ENCODE measurements at places on chromosomes 2 and 18.

DNA sequence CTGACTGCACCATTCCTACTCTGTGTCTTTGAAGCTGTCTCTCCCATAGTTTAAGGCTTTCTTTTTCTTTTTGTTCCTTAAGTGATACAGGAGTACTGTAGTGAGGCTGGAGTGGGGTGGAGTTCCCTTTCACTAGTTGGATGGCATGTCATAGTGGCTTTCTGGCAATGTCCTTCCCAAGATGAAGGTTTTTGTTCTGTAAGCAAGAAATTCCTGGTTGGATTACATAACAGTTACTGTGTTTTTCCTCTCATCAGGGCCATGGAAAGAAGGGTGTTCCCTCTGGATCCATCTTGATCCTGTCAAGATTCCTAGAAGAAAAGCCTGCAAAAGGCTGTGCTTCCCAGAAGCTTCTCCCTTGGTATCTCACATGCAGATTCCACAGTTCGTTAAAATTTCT is 84.2 kb downstream of the ACKR3 start:
- DNase-seq: no peak

DNA sequence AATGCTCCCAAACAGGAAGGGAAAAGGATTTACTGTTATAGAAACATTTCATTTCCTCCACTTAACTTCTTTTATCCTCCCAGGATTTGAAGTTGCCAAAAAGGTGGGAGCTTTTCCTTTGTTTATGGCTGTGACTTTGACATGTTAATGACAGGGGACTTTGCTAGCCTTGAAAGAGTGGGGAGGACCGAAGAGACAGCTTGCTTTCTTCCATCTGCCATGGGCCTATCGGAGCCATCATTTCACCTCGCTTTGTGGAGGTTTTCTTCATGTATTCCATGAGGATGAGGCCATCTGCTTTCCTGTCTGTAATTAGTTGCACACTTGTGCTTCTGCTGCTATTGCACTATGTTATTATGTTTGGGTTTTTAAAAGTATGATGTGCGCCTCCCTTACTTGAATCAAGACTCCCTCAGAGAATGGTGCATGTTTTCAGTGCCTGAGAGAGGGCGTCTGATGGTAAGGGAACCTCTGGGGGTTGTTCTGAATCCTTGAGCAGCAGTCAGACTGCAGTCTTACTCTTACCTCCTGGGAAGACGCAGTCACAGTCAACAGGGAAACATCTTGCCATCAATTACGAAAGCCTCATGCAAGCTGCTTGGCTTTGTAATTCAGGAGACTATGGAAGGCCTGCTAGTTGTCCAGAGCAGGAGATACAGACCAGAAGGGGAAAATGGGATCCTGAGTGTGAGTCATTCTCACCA is 173.3 kb upstream of the MGAT5 start:
- DNase-seq: peak; percentile 2

DNA sequence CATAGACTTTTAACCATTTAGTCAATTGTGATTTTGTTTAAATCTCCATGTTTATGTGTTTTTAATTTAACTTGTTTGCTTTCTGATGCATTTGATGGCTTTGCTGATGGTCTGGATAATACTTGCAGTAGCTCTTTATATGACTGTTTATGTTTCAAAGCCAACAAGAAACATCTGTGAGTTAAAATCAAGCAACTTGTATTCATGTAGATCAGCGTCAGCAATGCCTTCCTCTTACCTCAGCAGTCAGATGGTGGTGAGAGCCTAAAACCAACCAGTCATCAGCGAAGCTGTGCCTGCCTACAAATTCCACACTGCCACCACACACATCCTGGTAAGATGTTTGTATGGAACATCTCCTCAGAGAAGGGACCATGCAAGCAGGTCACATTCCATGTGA is 231.9 kb downstream of the PTGR3 start:
- DNase-seq: no peak

DNA sequence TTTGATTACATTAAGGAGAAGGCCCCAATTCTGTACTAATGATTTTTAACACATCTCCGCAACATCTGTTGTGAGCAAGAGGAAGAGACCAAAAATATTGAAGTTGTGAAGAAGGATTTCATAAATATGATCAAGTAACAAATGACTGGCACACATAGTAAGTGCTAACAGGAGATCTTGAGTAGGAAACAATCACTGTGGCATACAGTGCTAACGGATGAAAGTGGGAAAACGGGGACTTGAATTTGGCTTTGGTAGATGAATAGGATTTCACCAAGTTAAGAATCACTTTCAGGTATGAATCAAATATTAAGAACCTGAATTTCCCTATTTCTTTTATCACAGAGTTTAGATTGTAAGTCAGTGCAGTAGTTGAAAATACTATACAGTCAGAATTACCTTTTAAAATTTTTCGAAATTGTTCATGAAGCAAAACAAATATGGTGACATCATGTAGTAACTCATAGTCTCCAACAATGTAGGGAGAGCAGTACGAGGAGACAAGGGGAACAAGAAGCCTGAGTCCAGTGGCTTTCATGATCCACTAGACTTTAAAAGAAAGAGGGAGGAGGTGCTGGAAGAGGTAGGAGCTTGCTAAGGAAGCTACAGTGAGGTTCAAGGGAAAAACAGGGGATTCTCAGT is 16.3 kb downstream of the CWC22 start:
- DNase-seq: no peak

DNA sequence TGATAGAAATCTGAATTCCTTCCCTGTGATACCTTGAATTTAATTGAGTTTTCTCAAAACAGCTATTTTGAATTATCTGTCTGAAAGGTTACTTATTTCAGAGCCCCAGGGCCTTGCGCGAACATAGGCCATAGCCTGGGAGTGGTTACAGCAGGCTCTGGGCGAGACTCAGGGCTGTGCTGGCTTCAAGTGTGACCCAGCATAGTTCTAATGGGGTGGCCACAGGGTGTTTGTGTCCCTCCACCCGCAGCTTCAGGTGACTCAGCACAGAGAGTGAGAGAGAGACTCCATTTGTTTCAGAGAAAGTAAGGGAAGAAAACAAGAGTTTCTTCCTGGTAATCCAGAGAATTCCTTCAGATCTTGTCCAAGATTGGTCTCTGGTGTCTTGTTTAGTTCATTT is 137.9 kb upstream of the POU3F3 start:
- DNase-seq: no peak

DNA sequence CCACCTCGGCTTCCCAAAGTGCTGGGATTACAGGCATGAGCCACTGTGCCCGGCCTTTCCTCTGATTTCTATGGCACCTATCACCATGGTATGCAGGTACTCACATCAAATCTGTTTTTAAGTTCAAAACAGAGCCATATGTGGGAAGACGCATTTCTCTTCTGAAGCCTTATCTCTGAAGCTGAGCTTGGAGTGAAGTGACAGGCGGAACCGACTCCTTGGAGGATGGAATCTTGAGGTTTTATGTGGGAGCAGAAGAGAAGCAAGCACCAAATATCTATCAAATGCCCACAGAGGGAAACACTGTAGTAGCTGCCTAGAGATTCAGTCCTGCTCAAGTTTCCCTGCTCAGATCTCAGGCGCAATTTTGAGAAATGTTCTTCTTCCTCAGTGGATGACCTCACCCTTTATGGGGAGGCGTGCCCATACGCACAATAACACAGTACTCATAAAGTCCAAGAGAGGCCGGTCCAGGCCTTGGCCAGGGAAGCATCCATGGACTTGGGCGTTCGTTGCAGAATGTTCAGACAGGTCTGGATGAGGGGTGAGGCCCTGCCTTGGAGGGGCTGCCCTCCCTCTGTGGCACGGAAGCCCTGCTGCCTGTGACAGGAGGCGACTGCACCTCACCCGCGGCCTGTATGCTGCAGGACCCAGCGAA is 67.9 kb downstream of the HNRNPLL start:
- DNase-seq: peak; percentile 50

DNA sequence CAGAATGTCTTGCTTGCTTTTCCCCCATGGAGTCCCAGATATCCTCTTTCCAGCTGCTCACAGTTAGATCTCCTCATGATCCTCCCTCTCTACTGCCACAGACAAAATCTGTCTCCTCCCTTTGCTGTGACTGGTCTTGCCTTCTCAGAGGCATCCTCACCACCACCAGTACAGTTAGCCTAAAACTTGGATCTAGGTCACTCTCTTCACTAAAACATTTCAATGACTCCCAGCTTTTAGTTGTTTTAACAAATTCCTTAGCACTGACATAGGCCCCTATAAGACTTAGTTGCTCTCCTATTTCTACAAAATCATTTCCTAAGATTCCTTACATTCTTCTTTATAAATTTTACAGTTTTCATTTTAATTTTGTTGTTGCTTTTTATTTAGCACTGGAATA is 734.2 kb upstream of the CHAC2 start:
- DNase-seq: no peak

DNA sequence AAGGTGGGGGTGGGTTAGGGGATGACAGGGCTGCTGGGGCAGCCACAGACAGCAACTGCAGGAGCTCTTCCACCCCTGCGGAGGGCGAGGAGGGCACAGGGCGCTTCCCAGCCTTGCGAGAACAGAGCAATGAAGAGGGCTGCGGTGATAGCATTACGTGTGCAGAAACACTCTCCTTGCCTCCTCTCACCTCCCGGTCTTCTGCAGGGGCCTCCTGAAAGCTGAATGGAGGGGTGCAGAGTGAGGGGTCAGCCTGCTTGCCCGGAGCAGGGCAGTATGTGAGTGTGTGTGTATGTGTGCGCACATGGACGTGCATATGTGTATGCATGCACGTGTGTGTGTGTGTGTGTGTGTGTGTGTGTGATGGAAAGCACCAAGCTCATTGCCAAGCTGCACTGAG is 29.5 kb upstream of the IL1R2 start:
- DNase-seq: no peak

GRCh38 chr18:36496022-36496421 is 198.5 kb downstream of the FHOD3 start:
- no peak for DNase-seq

GRCh38 chr18:48079885-48080284 is 149.4 kb upstream of the SMAD2 start:
- no peak for DNase-seq

GRCh38 chr2:35962585-35963146 is 392.9 kb upstream of the CRIM1 start:
- DNase-seq: no peak

DNA sequence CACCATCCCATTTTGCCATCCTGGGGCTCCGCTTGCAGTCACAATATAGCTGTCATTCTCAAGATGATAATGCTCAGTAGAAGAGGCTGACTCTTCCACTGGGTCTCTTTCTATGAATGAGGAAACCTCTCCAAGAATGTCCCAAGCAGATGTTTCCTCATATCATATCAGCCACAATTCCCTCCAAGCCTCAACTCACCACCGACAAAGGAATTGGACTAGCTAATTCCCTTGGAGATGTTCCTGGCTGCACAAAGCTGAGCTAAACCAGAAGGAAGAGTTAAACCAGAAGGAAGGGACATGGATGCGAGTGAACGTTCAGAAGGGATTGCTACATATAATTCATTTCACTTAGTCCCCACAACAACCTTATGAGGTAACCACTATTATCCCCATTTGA is 65.0 kb upstream of the NPAS2 start:
- DNase-seq: peak; percentile 43

GRCh38 chr2:111626037-111626864 is 257.7 kb downstream of the ANAPC1 start:
- DNase-seq: no peak

GRCh38 chr2:16257322-16258028 is 317.1 kb downstream of the MYCN start:
- DNase-seq: no peak

DNA sequence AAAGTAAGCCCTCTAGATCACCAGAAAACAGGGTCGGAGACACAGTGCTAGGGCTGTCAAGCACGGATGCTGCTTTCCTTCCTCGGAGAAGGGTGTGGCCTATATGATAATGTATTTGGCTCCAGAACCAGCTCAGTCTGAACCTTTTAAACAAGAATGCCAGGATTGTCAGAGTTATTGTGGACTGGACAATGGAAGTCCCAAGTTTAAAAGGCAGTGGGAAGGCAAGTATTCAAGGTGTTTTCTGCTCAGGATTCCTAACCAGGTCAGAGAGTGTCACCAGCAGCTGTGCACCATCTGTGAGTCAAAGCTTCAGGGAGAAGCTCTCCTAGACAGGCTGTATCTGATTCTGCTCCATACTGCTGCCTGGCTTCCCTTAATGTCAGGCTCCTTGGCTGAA is 94.8 kb downstream of the SPOPL start:
- DNase-seq: no peak

DNA sequence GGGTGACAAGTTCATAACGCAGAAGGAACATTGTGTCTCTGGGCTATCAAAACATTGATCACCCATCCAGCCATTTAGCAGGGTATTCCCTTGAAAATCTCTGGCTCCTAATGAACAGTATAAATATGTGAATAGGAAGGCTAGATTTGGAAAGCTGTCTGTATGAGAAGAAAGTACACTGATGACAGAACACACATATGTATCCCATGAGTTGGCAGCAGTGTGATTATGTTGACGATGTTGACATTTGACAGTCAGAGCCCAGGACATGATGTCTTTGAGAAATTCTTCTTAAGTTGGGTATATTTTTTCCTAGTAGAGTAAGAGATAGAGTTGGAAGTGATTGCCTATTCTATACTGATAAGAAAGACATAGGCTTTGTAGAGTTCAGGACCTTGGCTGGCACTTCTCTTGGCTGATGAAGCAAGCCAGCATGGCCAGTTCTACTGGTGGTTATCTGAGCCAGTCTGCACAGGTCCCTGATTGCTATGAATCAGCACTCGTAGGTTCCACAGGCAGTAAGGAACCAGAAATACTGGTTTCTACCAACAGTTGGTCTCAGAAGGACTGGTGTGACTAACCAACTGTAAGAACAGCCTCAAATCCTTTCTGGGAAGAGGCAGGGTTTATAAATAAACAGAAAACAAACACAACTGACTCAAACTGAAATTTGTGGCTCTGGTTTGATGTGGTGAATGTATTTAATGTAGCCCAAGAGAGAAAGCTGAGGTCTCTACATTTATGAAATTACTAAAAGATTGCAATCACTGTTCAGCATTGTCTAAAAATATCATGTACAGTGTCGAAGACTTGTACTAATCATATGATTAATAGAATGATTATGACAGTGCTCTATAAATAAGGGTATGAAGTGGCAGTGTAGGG is 43.9 kb upstream of the RAPH1 start:
- peak; percentile 73 for DNase-seq

DNA sequence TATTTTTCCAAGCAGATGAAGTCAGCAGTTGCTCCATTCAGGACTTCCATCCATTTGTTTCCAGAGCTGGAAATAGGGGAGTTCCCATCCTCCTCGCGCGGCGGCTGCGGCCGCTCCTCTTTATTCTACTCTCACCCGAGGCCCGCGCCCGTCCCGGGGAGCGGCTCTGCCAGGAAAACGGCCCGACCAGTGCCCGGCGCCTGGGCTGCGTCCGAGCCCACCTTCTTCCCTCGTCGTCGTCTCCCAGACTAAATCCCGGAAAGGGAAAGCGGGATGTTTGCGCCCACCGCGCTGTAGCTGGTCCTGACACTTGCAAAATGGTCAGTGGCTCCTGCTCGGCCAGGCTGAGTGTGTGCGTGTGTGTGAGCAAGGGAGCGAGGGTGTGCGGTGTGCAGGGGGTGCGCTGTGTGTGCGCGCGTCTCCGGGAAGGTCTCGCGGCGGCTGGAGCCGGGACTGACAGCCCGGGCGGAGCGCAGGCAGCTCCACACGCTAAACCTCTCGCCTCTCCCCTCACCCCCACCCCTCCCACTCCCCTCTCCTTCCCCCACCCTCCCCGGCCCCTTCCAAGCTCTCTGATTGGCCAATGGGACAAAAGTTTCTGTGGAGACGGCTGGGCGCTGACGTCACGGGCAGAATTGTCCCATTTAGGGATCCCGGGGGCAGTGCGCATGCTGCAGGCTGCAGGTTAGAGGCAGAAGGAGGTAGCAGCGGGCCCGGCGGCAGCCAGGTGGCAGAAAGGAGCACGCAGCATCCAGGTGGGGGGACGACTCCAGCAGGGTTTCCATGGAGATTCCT is at the start of gene NOL4:
TSS of gene NOL4 (minus strand) at position 491 of the 795 bp plus-strand sequence. CDS start 1,660 bp downstream, outside the sequence.
- peak; percentile 73 for DNase-seq
